Esophagus squamous epithelium (tissue), 5 donors: ENCODE measurements at places on chromosomes 6 and 20. TPM values are rescaled to one million over a fixed set of nuclear protein-coding genes. Genes with fewer than 3 reads are reported as not detected.

DNA sequence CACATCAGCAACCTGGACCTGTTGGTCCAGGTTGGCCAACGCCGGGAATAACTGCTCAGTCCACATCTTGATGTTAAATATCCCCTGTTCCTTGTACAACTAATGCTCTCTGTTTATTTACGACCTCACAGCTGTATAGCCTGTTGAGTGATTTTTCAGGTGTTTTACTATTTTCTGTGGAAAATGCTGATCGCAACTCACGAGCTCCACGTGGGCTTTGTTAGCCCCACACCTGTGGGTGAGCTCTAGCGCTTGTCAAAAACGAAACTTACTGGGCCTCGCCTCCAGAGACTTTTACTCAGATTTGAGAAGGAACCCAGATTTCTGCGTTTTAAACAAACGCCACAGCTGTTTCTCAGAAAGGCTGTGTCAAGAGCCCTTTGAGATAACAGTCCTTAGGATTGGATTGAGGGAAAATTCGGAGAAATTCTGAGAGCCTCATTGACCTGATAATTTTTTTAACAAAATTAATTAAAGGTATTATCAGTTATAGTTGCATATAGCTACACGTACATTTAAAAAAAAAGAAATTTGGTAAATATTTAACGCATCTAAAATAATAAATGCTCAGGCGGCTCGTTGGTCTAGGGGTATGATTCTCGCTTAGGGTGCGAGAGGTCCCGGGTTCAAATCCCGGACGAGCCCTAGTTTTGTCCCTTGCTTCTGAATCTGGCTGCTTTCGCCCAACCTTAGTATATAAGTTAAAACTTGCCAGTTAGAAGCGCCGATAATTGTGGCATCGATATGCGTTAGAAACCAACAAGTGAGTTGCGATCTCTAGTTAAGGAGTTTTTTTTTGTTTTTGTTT lies 16.7 kb downstream of the HMGN4 start:
- DNase-seq: no peak

DNA sequence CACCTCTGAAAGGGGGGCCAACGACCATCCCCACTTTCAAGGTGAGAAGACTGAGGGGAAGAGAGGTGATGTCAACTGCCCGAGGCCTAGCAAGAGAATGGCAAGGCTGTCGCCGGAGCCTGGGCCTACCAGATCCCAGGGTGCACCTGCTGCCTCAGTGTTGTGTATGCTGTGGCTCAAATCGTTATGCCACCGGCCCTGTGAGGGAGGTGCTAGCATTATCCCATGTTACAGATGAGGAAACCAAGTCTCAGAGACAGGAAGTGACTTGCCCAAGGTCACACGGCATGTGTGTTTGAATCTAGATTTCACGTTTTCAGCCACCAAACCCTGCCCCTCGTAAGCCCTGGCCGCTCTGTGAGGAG lies 152.5 kb downstream of the CEBPB start:
- DNase-seq: no peak

The NRM gene
- 7.4 TPM for total RNA-seq

The CEP250 gene
- total RNA-seq: 10.6 TPM

The TFAP2B gene
- total RNA-seq: 4.4 TPM

DNA sequence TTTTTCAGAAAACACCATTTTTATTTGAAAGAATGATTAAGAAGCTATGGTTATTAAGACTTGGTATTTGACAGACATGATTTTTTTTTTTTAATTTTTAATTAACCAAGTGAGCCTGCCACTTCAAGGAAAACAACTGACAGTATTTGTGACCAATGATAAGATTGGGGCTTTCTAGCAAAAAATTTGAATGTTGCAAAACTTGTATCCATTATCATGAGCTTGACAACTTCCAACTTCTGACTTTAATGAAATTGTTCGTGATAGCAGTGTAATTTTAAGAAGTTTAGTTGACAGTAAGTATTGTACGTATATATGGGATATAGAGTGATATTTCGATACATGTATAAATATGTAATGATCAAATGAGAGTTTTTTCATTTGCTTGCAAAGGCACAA lies 21.6 kb upstream of the POM121L2 start:
- DNase-seq: no peak

The EHMT2 gene
- total RNA-seq: 31.3 TPM

DNA sequence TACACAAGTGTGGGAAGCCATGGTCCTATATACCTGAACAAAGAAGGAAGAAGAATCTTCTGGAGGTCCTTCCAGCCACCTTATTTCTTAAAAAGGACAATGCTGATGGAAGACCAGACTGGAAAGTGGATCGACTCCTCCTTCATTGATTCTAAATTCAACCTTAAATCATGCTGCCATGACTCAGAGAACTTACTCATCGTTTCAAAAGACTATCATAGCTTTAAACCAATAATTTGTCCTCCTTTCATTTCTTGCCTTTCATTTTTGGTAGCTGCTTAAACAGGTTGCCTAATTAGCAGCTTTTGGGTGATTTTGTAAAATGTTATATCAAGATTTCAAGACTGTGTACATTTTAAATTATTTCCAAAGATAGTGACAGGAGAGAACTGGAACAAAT lies 60.8 kb downstream of the RTN4IP1 start:
- no peak for DNase-seq

DNA sequence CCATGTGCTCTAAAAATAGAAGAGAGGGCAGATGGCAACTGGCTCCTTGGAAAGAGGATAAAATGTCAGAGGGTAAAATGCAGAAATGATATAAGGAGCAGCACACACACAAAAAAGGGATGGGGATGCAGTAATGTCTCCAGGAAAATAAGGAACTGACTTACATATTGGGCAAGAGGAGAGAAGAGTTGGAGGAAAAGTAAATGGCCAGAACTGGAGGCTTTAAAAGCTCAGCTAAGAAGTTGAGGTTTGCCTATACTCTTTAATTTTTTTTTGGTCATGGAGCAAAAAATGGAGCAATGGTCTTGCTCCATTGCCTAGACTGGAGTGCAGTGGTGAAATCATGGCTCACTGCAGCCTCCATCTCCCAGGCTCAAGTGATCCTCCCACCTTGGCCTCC lies 93.7 kb downstream of the SULF2 start:
- no peak for DNase-seq

The HLA-DPA1 gene
- 114 TPM for total RNA-seq

DNA sequence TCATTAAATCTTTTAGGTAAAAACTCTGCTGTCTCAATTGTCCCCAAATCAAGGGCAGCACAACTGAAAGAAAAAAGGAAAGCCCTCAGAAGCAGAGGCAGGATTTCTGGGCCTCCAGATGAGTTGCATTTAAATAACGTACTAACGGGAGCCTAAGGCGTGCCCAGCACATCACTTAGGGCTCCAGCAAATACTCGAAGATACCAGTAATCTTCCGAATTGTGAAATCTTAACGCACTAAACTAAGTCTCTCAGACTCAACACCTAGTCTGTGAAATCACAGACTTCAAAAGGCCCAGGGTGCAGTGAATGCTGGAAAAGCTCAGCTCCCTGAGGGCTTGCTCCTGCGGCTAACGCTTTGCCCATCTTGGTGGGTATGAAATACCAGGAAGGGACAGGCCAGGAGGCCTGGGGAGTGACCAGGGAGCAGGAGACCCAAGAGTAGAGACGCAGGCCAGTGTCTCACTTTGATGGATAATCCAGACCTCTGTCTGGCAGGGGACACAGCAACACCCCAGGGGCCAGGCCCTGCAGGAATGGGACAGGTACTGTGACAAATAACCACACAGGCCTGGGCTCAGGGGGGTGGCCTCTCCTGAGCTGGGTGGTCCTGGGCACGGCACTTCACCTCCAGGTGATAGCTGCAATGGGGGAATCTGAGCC lies 36.4 kb downstream of the RRBP1 start:
- no peak for DNase-seq

- DNase-seq: no peak
These were observed 106.2 kb upstream of the ARMC2 start for GRCh38 chr6:108742041-108742440.

GRCh38 chr6:97085772-97086171 lies 161.2 kb downstream of the KLHL32 start:
- no peak for DNase-seq

DNA sequence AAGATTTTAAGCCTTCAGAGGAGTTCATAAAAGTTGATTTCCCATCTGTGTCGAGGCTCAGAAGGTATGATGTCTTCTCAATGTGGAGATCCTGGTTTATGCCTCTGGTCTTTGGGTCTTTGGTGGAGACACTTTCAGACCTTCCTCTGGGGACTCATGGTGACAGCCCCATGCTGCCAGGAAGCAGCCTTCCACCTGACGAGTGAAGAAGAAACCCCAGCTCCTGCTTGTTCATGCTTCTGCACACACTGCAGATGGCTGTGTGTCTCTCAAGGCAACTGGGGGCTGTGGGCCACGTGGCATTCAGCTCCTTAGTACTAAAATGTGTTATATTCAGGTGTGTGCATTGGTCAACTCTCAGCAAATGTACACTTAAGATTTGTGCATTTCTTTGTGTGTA lies 4.9 kb upstream of the SCP2D1 start:
- DNase-seq: no peak

- no peak for DNase-seq
These were observed 30.1 kb downstream of the TRPC4AP start for GRCh38 chr20:35062478-35062877.

GRCh38 chr20:50253101-50253500 lies 62.5 kb downstream of the CEBPB start:
- no peak for DNase-seq

DNA sequence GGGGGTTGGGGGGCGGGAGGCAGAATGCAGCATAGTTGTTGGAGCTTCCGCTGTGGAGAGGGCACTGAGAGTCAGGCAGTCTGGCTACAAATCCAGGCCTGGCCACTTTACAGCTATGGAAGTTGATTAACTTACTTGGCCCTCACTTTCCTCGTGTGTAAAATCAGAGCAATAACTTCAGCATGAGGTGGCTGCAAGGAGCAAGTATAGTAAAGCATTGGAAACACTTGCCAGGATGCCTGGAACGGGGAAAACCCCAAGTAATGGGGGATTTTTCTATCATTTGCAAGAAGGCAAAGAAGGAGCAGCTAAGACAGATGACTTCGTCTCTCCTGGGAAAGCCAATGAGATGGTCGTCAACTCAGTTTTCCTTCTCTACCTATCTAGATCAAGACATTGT lies 35.8 kb downstream of the AGPAT4 start:
- DNase-seq: no peak

DNA sequence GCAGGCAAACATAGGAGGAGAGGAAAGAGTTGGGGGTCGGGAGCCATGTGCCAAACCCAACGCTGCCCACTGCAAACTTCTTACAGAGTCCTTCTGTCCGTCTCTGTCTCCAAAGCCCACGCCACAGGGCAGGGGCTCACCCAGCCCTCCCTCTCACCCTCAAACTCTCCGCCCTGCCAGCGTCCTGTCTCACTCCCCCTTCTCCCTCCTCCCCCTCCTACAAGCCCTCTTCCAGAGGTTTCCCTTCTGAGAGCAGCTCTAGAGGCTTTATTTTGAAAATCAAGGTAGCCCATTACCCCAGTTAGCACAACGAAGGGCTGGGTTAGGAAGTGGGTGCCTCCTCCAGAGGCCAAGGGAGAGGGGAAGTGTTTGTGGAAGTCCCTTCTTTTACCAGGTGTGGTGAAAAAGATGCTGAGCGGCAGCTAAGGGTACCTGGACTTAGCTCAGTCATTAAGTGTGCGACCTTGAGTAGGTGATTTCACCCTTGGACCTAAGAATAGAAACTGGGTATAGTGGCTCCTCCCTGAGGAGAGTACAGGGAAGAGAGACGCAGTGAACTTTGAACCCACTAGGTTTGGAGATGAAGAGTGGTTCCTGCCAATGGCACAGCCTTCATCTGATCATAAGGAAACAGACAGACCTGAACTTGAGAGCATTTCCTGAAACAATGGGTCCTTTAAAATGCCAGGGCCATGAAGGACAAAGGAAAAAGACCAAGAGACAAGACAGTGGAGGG lies 123.8 kb downstream of the BANF2 start:
- DNase-seq: no peak

- DNase-seq: no peak
These were observed 13.2 kb upstream of the EXOC2 start for GRCh38 chr6:706146-706545.

DNA sequence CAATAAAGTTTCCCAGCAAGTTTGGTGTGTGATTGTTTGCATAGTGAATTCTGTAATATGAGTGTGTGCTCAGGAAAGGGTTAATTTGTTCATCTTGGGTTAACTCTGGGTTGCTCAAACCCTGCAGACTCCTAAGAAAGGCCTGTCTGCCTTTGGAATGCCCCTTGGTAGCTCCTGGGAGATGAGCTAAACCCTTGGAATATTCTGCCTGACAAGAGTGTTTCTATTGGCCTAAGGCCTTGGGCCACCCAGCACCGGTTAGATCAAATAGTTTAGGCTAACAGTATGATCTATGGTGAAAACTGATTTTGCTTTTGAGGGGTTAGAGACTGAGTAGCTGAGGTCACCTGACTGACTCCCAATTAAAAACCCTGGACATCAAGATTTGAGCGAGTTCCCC lies 248.3 kb downstream of the GRM1 start:
- DNase-seq: no peak

The BNIP5 gene
- total RNA-seq: not detected

The OPRL1 gene
- total RNA-seq: 0.34 TPM

The MAS1 gene
- total RNA-seq: not detected

GRCh38 chr20:5844063-5844681 lies 94.0 kb downstream of the SHLD1 start:
- DNase-seq: no peak

GRCh38 chr20:60894091-60894490 lies 358.0 kb upstream of the CDH4 start:
- DNase-seq: no peak

DNA sequence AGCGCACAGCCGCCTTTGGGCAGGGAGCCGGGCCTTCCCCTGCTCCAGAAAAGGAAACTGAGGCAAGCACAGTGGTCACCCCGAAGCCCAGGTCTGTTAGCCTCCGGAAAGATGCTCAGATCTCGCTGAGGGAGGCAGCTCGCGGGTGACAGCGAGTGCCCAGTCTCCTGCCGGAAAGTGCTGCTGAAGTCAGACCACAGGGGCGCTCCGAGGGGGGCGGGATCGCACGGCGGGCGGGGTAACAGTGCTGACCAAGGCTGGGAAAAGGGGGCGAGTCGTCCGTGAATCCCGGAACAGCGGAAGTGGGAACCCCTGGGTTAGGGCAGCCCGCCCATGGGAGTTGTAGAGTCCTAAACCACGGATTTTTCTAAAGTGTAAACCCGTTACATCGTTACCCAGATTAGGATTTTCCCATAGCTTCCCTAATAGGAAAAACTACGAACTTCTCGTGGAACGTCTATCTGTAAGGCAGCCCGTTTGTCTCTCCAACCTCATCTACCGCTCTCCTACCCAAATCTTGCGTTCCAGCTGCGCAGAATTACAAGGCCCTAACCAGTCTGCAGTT lies 504 bp downstream of the VPS16 start:
- DNase-seq: no peak

GRCh38 chr20:5675103-5676091 lies 74.8 kb upstream of the SHLD1 start:
- no peak for DNase-seq

GRCh38 chr6:35590622-35591066 lies 77.9 kb upstream of the TULP1 start:
- DNase-seq: no peak

GRCh38 chr6:100230953-100231316 lies 233.8 kb downstream of the SIM1 start:
- DNase-seq: no peak

GRCh38 chr20:44031781-44032582 lies 117.3 kb downstream of the TOX2 start:
- DNase-seq: no peak
